ENCODE measurements at places on chromosomes 7 and 10. TPM values are rescaled to one million over a fixed set of nuclear protein-coding genes. Genes with fewer than 3 reads are reported as not detected.

GRCh38 chr7:143434660-143435059 lies 8.6 kb upstream of the TAS2R60 start:
- DNase-seq = peak; percentile 88

Gene VWDE
- total RNA-seq = 0.09 TPM

Gene HOXA7
- 6.2 TPM for total RNA-seq

DNA sequence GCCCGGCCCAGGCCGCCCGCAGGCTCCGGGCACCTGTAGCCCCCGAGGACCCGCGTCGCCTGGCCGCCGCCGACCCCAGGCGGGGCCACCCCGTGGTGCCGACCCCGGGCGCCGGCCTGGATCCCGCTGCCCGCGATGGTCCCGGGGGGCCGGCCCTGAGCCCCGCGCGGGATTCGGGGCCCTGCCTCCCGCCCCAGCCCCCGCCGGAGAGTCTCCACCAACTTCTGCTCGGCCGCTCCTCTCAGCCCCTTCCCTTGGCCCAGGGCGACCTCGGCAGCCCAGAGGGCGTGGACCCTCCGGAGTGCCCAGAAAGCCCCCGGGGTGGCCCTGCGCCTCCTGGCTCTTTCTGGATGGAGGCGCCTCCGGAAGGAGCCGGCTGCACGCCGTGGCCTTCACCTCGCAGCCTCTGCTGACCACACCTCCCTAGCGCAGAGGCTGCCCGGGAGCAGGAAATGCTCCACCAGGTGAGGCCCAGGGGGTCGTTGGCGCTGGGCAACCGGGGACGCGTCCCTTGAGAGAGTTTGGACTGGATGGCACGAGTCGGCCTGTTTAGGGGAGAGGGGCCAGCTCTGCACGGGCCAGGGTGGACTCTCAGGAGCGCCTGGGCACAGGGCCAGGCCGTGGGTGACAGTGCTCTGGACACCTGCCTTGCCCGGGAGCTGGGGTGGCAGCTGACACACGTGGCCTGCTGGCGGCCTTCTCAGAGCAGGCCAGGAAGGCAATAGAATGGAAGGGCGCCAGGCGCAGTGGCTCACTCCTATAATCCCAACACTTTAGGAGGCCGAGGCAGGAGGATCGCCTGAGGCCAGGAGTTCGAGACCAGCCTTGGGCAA lies 529 bp downstream of the ZNF853 start:
- DNase-seq = no peak
